Stimulated activated CD8-positive, alpha-beta memory T cell treated with anti-CD3 and anti-CD28 coated beads, Interleukin-7, amount 100 ng/mL, for 4 hours (primary cell): ENCODE measurements at places on chromosomes 16 and 17.

- DNase-seq: no peak
Observed at GRCh38 chr16:31183432-31184428, 3.8 kb downstream of the FUS start.

DNA sequence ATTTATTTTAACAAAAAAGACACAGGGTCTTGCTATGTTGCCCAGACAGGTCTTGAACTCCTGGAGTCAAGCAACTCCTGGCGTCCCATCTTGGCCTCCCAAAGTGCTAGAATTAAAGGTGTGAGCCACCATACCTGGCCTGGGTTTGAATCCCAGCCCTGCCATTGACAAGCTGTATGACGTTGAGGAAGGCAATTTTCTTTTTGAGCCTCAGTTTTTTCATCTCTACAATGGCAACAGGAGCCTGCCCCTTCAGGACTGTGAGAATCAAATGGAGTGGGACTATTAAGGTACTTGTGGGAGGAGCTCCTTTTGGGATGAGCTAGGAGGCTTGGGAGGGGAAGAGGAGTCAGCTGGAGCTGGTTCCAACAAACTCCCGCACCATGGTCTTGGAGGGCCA lies 6.2 kb downstream of the RARA start:
- DNase-seq: no peak

- no peak for DNase-seq
Observed at GRCh38 chr17:6654841-6655731, 3.5 kb downstream of the C17orf100 start.

- DNase-seq: no peak
Observed at GRCh38 chr16:82433042-82433441, 193.7 kb upstream of the CDH13 start.

- no peak for DNase-seq
Observed at GRCh38 chr17:74190807-74191406, 12.6 kb upstream of the RPL38 start.

DNA sequence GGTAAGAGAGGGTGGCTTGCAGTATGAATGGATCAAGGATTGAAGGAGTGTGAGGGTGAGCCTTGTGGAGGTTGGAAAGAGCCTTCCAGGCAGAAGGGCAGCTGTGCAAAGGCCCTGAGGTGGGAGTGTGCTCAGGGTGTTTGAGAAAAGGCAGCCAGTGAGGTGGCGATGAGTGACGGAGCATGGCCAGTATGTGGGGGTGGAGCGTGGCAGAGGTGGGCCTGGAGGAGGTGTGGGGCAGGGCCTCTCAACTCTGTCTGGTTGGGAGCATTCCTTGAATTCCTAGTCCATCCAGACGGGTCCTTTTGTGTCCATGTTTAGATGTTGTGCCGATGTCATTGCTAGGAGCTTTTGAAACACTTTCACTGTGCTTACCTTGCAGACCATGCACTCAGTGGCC lies 51.3 kb downstream of the EPN2 start:
- DNase-seq: no peak

GRCh38 chr16:1877089-1877488 lies 5.1 kb upstream of the MEIOB start:
- no peak for DNase-seq
